ENCODE measurements at places on chromosomes 11 and 22.

DNA sequence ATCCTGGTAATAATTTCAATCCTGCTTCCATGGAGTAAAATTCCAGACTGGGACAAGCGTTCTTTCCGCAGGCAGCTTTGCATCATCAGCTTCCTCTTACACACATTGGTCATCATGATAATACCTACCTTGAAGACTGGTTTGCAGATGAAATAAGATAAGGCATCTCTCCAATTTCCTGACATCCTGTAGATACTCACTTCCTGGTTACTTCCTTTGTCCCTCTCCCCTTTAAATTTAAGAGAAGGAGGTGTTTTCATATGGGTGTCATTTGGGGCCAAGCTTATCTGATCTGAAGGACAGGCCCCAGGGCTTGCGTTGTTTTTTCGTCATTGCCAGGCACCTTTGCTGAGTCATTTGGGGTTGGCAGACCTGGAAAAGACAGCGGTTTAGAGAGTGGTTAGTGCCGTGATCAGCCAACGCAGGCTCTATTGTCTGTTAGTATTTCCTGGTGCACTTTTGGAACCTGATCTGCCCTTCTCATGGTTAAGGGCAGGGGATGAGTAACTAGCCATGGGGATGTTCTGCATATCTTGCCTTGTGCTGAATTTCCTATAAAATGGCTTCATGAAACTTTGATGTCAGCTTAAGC, 24.1 kb downstream of the GRAMD1B start:
- DNase-seq: no peak

GRCh38 chr11:3149852-3150188, 15.3 kb downstream of the OSBPL5 start:
- no peak for DNase-seq

- DNase-seq: no peak
These were observed 32.2 kb downstream of the RPL3 start for GRCh38 chr22:39287076-39287725.

GRCh38 chr11:129373489-129373953, 2.1 kb upstream of the BARX2 start:
- DNase-seq: no peak

- no peak for DNase-seq
These were observed 889 bp upstream of the DMC1 start for GRCh38 chr22:38570779-38571364.

DNA sequence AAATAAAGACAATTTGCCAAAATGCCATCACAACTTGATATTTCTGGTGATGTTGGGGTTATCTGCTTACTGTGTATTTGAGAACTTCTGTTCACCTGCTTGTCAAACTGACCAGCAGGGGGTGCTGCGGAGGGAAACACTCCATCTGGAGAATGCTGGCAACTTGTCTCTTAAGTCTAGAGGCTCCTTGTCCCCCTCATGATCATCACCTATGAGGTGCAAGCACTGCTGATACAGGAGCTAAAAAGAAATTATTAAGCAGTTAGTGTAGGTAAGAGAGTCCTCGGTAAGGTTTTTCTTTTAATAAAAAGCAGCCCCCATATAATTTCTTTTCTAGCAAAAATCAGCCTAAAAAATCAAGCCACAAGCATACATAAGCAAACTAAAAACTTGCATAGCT, 32.7 kb upstream of the GLYATL1B start:
- DNase-seq: no peak

- DNase-seq: no peak
These were observed 11.5 kb upstream of the PEX26 start for GRCh38 chr22:18066181-18066859.

DNA sequence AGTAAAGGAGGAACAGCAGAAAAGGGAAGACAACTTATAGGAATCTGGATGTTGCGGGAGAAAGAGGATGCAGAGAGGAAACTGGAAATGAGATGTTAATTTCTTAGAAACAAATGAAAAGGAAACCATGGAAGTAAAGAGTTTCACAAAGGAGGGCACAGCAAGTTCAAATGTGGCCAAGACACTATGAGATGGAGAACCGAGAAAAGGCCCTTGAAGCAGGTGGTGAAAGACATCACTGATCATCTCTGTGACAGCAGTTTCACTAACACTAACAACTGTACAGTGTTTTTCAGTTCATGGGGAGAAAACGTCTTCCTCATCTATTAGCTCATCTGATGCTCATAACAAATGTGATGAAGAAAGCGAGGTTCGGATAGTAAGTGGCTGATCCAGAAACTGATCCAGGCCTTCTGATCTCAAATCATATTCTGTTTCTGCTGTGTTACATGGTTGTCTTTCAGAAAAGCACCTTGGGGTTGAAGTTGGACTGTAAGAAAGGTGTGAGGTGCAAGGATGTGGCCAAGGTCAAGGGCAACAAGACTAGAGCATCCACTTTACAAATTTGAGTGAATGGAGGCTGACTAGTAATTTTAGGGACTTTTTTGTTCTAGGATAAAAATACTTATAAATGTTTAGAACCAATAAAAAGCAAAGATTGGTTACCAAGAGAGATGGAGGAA, 492.1 kb upstream of the CADM1 start:
- DNase-seq: no peak

- DNase-seq: no peak
These were observed 144.7 kb downstream of the TTC17 start for GRCh38 chr11:43503417-43503816.

- DNase-seq: peak; percentile 17
These were observed 16.9 kb upstream of the RAC2 start for GRCh38 chr22:37260901-37261336.

- no peak for DNase-seq
These were observed 9.3 kb upstream of the MRGPRD start for GRCh38 chr11:68989936-68990606.

- no peak for DNase-seq
These were observed 63.8 kb downstream of the ST14 start for GRCh38 chr11:130223291-130223971.

DNA sequence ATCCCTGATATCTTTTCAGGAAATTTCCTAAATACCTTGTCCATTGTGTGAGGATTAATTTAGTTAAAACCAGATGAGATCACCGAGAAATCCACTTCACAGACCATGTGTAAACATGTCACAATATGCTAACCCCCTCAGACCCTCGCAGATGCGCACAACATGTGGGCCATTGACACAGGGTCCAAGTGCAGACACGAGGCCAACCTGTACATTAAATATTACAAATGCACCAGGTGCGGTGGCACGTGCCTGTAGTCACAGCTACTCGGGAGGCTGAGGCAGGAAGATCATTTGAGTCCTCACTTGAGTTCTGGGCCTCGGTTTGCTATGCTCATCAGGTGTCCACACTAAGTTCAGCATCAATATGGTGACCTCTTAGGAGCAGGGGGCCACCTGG, 9.9 kb upstream of the TMPRSS4 start:
- no peak for DNase-seq

DNA sequence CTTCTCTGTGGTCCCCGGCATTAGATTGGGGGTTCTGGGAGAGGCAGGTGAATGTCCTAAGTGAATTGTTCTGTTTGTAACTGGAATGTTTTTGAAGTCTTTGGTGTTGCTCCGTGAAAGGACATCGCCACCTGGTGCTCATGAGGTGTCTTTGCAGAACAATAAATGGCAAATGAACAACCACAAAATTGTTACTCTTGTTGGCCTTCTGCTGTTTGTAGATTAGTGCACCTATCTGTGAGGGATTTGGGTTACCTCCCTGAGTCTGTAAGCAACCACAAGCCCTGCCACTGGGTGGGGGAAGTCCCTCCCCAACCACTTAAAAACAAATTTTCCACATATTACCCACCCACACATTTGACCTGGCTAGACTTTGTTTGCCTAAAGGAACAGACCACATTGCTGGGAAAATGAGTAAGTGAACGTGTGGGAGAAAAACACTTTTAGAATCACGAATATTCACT, 4.7 kb downstream of the MPEG1 start:
- peak; percentile 13 for DNase-seq

GRCh38 chr22:29396126-29396525, 7.8 kb upstream of the AP1B1 start:
- no peak for DNase-seq

DNA sequence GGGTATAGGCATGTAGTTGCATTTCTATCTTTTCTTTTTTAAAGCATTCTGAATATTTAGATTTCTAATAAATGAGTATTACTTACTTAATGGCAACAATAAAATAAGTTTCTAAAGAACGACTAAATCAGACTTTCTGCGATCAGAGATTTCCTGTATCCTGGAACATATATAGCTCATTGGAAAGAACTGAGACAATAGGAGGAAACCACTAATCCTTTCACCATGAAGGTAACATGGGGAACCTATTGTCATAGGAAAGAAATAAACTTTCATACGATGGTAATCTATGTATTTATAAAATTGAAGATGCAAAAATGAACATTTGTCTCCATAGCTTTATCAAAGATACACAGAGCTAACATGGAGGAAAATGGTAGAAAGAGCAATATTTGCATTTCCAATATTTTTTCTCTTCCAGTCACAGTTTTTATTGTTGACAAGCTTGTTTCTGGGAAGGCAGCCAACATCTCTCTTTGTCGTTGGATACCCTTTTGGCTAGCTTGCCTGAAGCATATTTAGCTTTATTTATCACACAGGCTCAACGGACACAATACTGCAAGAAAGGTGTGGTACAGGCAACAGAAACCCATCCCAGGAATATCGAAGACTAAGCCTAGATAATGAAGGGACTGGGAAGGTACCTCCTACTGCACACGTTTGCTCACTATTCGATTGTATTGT, 293.3 kb upstream of the MPPED2 start:
- DNase-seq: peak; percentile 50

DNA sequence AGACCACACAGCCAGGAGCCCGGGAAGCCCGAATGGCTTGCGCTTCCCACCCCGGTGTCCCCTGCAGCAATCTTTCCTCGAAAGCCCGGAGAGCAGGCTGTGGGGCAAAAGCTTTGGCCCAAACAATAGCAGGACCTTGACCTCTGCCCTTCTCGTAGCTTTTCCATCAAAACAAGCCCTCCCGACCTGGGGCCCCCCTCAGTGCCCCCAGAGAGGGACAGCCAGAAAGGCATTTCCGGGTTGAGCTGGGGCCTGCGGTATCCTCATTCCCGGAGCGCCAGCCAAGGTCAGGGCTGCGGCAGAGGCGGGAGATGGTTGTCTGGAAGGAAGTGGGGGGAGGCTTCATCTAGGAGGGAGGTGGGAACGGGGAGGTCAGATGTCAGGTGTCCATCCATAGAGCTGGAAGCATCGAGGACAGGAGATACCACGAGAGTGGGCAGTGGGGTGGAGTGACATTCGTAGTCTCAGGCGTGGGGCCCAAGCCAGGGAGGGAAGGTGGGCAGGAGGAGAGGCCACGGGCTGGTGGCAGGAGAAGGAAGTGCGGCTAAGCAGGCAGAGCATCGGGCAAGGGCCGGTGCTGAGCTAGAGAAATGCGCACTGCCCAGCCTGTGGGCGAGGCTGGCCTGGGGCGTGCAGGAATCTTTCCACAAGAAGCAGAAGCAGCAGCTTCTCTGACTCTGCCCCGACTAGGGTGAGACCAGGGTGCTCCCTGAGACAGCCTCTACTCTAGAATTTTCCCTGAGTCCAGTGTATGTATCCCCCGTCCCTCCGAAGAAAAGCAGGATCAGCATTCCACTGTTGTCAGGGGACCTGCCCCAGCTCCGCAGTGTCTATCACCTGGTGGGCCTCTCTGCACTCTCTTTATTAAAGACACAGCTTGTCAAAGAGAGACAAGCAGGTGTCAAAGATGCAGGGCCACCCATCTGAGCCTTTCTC, 14.3 kb downstream of the PDGFB start:
- no peak for DNase-seq

DNA sequence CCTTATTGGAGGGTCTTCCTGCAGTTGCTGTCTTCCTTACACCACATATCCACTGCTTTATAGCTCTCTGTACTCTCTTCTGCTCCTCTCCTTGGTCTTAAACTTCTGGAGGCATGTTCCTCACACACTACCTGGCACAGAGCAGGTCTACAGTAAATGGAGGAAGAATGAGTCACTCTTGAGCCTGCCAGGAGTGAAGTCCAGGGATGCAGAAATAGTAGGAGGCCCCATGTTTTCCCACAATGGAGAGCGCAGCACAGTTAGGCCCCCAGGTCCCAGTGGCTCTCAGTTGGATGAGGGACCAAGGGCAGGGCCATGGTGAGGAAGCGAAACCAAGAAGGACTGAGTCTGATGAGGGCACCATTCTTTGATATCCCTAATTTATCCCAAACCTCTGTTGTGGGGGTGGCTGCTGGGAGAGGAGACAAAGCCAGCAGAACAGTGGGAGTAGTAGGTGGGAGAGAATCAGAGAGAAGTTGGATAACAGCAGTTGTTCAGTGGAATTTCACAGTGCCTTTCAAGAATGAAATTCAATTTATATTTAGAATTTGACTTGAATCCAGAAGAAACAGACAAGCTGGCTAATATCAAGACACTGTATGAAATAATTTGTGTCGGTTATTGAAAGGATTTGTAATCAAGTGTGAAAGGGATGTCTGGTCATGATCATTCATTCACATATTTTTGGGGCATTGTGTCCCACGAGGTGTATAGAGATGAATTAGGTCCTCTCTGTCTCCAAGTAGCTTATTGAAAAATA, 187.8 kb downstream of the HIPK3 start:
- DNase-seq: no peak

GRCh38 chr11:10460611-10461275, 5.7 kb downstream of the AMPD3 start:
- no peak for DNase-seq

DNA sequence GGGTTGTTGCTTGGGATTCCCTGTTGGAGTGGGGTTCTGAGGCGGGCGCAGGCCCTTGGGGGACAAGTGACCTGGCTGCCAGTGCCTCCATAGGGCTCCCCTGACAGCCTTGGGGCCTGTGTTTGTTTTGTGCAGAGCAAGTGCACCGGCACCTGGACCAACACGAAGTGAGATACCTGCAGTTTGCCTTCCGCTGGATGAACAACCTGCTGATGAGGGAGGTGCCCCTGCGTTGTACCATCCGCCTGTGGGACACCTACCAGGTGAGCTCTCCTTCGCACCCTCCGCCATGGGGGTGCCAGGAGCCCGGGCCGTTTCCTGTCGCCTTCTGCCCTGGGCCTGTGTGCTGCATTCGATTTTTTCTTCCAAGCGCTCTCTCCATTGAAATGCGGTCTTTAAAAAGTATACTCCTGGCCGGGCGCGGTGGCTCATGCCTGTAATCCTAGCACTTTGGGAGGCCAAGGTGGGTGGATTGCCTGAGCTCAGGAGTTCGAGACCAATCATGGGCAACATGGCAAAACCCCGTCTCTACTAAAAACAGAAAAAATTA, 274.6 kb downstream of the TBC1D22A start:
- DNase-seq: no peak

- DNase-seq: no peak
These were observed 3.7 kb downstream of the PDGFB start for GRCh38 chr22:39240831-39241793.

- DNase-seq: no peak
These were observed 9.0 kb downstream of the CSNK2A3 start for GRCh38 chr11:11344045-11344444.

GRCh38 chr11:128367573-128367972, 219.8 kb downstream of the ETS1 start:
- no peak for DNase-seq

- no peak for DNase-seq
These were observed 18.6 kb upstream of the NAP1L4 start for GRCh38 chr11:3010521-3011275.

DNA sequence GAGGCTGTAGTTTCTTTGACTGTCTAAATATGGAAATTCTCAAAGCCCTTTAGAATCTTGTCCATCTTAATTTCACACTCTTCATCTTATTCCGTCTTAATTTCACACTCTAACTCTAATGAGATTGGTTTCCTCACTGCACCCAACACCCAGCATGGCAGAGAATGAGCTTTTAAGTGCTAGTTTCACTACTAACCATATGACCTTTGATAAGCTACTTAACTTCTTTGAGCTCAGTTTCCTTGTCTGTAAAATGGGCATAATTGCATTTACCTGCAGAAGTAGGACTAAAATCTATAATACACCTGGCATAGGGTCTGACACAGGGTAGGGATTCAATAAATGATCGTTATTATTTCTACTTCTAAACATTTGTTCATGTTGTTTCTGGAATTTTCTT, 30.4 kb downstream of the TBCEL start:
- no peak for DNase-seq
